Erythroblast (primary cell): ENCODE measurements at places on chromosomes 5 and 9.

GRCh38 chr5:82174128-82174918 is 103.8 kb downstream of the RPS23 start:
- DNase-seq = peak; percentile 74

DNA sequence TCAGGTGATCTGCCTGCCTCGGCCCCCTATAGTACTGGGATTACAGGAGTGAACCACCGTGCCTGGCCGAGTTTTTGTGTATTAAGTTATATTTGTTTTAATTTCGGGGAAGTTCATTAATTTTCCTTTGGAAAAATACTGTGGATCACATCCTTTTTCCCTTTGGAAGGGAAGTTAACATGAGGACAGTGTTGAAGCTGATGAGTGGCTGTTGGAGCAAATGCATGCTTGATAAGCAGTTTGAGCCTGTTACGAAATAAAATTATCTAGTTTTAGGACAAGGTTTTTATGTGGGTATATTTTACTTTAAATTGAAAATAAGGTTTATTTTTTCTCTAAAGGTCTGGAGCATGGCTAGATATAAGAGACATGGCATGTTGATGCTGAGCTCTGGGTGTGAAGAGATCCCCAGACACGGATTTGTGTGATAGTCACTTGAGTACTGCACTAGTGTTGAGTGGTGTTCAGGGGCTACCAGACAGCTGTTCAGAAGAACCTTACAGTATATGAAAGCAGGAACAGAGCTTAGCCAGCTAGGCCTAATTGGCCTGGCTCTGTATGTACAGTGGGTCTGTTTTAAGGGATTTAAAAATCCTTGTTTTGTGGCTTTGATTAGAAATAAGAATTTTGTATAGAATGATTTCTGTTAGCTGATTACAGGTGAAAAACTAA is 17.4 kb downstream of the LMNB1 start:
- DNase-seq = no peak

DNA sequence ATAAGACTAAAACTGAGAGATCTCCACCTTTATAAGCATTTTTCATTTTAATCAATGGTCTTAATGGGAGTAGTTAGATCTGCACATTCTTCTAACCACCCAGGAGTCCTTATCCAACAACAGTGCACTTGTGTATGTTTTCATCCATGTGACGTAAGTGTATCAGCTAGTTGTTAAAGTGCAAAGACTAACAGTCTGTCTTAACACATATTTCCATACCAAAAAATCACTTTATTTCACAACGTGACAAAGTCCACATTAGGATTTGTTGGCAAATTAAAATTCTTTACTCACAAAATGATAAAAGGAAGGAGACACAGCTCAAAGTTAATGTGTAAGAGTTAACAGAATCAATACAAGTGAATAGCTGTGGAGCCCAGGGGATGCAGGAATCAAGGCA is 1.9 kb upstream of the SMC2 start:
- DNase-seq = no peak

- no peak for DNase-seq
These were observed 316.8 kb downstream of the BRINP1 start for GRCh38 chr9:119052339-119053030.

GRCh38 chr5:90982576-90982975 is 400.5 kb downstream of the ARRDC3 start:
- DNase-seq = no peak

- no peak for DNase-seq
These were observed 559.2 kb upstream of the TLE4 start for GRCh38 chr9:79012561-79012960.

GRCh38 chr5:154446195-154447088 is 645 bp downstream of the SAP30L start:
- DNase-seq = peak; percentile 76

GRCh38 chr9:119959846-119960545 is 590.8 kb upstream of the BRINP1 start:
- DNase-seq = no peak

DNA sequence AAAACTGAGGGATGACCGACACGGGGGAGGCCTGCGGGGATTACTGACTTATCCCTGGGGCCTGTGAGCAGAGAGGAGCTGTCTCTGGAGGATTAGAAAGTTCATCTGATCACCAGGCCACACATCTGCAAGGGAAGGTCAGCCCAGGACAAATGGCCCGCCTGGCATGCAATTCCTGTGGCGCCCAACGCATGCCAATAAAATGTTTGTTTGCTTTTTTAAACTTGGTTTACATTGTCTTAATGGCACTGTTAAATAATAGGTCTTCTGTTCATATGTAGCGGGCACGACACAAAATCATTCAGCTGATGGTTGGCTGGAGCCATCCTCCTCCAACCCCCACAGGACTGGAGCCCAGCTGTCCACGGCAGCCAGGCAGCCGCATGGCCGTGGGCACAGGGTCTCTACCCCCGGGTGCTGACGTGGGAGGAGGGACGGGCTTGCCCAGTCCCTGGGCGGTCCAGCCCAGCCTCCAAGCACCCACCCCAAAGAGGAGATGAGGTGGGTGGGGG is 41.0 kb upstream of the SLC12A7 start:
- DNase-seq = no peak

DNA sequence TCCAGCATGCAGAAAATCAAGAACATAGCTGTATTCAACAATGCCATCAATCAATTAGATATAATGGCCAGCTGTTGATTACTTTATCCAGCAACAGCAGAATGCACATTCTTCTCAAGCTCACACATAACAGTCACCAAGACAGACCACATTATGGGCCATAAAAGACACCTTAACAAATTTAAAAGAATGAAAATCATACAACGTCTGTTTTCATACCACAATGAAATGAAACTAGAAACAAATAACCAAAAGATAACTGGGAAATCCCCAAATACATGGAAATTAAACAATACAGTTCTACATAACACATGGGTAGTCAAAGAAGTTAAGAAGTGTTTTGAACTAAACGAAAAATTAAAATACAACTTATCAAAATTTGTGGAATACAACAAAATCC is 130.9 kb upstream of the GNA14 start:
- DNase-seq = peak; percentile 17

GRCh38 chr5:172437445-172438318 is 16.6 kb downstream of the SH3PXD2B start:
- DNase-seq = no peak

GRCh38 chr9:117245175-117245829 is 169.6 kb downstream of the ASTN2 start:
- DNase-seq = no peak

DNA sequence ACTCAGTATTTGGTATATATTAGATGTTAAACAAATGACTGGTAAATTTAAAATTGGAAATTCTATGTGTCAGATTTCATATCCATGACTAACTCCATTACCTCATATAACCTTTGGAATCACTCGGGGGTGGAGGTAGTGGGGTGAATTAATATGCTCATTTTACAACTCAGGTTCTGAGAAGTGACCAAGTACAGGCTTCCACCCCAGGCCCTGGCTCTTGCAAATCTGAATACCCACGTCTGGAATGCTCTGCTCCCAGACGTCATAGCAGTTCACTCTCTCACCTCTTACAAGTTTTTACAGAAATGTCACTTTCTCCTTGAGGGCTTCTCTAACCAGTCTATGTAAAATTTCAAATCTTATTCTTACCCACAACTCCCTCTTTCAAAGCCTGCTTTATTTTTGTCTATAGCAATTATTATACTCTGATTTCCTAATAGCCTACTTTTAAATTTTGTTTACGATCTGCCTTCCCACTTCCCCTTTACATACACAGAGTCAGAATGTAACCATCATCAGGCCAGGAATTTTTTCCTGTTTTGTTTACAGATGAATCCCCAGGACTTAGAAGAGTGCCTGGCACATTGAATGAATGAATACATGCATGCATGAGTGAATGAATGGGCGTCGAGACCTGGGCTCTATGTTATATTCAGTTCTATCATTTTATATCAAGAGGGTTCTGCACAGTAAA is 134.1 kb upstream of the IFNE start:
- DNase-seq = no peak

- no peak for DNase-seq
These were observed 16.2 kb downstream of the ROPN1L start for GRCh38 chr5:10457682-10458574.

DNA sequence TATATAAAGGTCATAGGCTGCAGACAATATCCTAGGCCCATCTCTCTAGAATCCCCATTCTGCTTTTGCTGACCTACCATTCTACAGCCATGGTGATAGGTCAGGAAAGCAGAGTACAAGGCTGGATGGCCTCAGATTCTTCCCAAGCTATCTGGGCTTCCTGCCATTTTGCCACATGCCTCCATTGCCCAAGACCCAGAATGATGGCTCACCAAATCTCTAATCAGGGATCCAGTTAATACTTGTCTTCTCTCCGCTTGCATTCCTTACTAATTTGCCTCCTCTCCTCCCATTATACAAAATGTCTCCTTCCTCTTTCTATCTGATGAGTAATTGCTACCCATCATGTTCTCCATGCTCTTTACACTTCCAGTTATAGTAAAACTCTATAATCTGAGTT is 22.7 kb upstream of the NDUFS4 start:
- no peak for DNase-seq

DNA sequence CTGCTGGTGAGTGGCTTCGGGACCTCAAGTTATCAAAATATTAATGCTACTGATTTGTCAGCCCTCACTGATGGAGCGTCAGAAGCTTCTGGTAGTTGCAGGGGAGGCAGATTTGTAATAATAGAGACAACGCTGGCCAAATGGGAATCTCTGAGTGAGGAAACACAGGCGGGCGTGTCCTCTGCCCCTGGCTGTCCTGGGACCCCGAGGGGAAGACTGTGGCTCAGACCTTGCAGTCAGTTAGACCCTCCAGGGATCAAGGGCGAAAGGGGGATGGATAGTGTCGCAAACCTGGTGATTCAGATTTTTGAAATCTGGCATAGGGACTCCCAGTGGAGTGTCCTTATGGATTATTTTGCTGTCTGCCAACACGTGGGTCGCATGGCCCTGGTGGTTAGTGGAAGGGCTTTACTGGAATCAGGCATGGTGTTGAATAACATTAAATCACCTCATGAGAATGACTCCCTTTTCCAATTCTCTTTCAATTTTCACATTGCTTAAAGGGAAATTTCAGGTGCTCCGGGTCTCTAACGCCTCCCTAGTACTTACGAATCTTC is 35.1 kb upstream of the NTNG2 start:
- DNase-seq = no peak

DNA sequence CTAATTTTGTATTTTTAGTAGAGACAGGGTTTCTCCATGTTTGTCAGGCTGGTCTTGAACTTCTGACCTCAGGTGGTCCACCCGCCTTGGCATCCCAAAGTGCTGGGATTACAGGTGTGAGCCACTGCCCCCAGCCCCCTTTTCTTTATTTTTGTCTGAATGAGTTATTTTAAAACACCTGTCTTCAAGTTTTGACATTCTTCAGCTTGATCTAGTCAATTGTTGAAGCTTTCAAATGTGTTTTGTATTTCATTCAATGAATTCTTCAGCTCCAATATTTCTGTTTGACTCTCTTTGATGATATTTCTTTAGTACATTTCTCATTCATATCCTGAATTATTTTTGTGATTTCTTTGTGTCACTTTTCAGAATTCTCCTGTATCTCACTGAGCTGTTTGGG is 486.2 kb downstream of the DMAC1 start:
- DNase-seq = no peak

DNA sequence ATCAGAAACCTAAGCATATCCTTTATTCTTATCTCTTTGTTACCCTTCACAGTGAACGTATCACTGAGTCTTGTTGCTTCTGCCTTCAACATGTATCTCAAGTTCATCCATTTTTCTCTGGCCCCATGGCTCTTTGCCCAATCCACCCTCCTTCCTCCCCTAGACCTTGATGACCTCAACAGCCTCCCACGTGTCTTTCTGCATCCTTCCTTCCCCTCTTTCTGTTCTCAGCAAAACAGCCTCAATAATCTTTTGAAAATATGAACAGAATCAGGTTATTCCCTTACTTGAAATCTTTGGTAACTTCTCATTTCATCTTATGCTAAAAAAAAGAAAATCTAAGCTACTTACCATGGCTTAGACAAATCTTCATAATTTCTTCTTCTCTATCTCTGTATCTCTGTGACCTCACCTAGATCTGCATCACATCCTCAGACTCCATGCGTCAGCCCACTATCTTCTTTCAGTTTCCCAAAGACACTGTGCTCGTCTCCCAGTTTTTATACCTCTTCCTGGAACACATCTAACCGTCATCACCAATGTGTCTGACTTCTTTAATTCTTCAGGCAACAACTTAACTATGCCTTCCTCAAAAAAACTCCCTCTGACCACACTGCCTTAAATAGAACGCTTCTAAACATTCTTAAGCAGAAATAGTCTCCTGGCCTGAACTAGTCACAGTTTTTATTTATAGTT is 208.0 kb downstream of the PARP8 start:
- no peak for DNase-seq

DNA sequence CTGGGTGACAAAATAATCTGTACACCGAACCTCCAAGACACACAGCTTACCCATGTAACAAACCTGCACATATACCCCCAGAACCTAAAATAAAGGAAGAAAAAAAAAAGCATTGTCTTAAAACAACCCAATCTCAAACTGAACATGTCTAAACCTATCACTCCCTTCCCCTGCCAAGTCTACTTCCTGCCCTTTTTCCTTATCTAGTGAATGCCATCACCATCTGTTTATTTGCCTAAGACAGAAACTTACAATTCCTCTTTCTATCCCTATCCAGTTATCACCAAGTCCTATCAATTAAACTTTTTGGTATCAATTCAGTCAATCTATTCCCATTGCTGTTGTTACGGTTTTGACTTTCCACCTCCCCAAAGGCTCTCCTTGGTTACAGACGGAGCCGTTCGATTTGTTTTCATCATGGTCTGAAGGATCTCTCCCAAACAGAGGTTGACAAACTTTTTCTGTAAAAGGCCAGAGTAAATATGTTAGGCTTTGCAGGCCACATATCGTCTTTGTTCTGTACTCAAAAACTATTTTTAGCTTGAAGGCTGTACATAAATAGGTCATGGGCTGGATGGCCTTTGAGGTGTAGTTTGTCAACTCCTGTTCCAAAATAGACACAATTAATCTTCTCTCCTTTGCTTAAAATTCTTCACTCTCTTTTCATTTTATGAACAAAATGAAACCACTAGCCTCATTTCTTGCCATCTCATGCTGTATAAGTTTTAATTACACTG is 12.1 kb downstream of the NOL8 start:
- DNase-seq = peak; percentile 36
